ENCODE measurements at places on chromosomes 6 and 20. TPM values are rescaled to one million over a fixed set of nuclear protein-coding genes. Genes with fewer than 3 reads are reported as not detected.

- H3K4me1 ChIP-seq, result no peaks in the 10 kb centered on the region
- H3K27ac ChIP-seq, result no peak overlapping the region
- DNase-seq, result no peak
- no peaks in the 10 kb centered on the region for H3K36me3 ChIP-seq
- no peaks in the 10 kb centered on the region for H3K27me3 ChIP-seq
- H3K4me3 ChIP-seq, result no peak overlapping the region
Measured at GRCh38 chr20:50995506-50995905, 27.4 kb downstream of the KCNG1 start.

DNA sequence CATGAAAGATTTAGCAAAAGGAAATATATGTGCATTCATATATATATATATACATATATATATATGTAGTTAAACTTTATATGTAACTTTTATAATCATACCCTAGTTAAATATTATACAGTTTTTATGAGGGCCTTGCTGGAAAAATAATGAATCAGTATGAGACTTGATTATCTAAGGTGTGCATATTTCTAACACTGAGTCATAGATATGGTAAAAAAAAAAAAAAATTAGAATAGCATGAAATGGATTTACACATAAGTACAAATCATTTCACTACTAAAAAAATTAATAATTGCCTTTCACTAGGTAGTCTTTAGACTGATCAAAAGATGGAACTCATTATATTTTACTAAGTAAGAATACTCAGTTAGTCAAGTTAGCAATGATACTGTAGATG is 51.3 kb upstream of the DST start:
- no peak for DNase-seq
- no peaks in the 10 kb centered on the region for H3K36me3 ChIP-seq
- H3K4me3 ChIP-seq, result no peak overlapping the region

The RAET1L gene
- polyA plus RNA-seq, result not detected

DNA sequence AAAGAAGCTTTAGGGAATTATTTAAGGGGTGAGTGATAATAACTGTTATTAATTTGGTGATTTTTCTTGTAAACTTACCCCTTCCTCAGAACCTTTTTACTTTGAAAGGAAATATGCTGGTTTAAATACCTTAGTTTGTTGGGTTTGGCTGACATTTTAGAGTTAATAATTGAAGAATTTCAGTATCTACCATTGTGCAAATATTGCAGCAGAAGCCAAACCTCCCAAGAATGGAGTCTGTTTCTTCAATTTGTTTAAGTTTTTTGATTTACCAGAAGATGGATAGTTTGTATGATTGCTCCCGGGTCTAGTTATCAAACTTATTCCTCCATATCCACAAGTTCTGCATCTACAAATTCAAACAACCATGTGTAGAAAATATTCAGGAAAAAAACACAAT is 77.1 kb downstream of the ATRN start:
- H3K4me3 ChIP-seq, result no peak overlapping the region
- no peaks in the 10 kb centered on the region for H3K4me1 ChIP-seq
- H3K27ac ChIP-seq, result no peak overlapping the region
- no peak for DNase-seq
- H3K36me3 ChIP-seq, result no peaks in the 10 kb centered on the region

The CRIP3 gene
- 1.8 TPM for polyA plus RNA-seq

DNA sequence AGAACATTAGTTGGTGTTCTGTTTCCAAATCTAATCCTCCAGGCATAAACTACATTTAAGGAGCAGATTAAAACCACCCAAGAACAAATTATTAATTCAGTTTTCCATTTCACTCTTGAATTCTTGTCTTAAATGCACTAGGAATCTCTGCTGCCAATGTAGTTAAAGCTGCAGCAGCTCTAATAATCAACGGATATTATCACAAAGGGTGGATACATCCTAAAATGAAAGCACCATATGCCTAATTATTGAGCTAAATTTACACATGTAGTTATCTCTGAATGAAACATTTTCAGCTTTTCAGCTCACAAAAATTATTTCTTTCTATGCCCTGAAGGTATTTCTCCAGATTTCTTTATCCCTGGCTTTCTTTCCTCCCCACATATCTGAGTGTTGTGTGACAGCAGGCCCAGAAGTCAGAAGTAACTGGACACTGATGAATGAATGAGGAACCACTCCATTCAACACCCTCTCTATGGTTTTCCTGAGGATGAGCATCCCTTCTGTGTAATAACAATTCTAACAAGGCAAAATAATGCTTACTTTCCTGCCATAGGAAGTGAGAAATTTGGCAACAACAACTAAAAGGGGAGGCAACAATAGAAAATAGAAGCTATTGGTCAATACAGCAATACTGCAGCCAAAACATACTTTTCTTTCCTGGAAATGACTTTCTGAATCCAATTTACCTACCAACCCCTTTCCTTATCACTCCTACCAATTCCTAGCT is 14.9 kb downstream of the MAN1A1 start:
- H3K27ac ChIP-seq, result no peak overlapping the region
- DNase-seq, result no peak

DNA sequence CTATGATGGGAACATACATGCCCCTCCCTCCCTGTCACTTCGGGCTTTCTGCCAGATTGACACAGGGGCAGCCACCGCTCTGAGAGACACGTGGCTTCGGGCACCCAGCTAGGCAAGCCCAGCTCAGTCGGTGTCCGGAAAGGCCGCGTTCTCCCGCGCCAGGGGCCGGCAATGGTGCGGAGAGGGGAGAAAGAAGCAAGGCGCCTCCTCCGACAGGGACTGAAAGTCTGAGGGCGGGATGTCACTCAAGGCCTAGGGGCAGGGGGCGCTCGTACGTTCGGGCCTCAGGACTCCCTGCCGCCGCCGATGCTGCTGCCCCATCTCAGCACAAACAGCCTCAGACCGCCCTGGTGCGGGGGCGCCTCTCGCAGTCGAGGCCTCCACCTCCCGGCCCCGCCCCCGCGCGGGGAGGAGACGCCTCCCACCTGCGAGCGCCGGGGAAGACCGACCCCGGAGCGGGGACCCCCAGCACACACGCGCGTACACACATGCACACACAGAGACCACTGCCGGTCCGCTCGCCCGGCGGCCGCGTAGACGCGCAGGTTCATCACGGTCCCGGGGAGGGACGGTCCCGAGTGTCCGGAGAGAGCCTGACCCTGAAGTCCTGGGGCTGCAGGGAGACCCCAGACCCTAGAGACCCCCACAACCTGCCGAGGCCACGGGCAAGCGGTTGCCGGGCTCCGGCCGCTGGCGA is 1.9 kb downstream of the GRM4 start:
- no peaks in the 10 kb centered on the region for H3K27me3 ChIP-seq
- H3K4me1 ChIP-seq, result peaks cover 11% of the 10 kb centered on the region
- no peaks in the 10 kb centered on the region for H3K36me3 ChIP-seq
- H3K27ac ChIP-seq, result no peak overlapping the region

The DCDC2 gene
- polyA plus RNA-seq, result 0.19 TPM

GRCh38 chr20:38214256-38215193 is 46.0 kb downstream of the KIAA1755 start:
- H3K36me3 ChIP-seq, result no peaks in the 10 kb centered on the region
- no peak overlapping the region for H3K27ac ChIP-seq
- H3K4me3 ChIP-seq, result no peak overlapping the region
- no peak for DNase-seq
- no peaks in the 10 kb centered on the region for H3K27me3 ChIP-seq

- H3K27ac ChIP-seq, result no peak overlapping the region
- H3K4me3 ChIP-seq, result no peak overlapping the region
- H3K27me3 ChIP-seq, result no peaks in the 10 kb centered on the region
- no peaks in the 10 kb centered on the region for H3K36me3 ChIP-seq
Measured at GRCh38 chr20:25229486-25230165, 18.3 kb upstream of the PYGB start.

DNA sequence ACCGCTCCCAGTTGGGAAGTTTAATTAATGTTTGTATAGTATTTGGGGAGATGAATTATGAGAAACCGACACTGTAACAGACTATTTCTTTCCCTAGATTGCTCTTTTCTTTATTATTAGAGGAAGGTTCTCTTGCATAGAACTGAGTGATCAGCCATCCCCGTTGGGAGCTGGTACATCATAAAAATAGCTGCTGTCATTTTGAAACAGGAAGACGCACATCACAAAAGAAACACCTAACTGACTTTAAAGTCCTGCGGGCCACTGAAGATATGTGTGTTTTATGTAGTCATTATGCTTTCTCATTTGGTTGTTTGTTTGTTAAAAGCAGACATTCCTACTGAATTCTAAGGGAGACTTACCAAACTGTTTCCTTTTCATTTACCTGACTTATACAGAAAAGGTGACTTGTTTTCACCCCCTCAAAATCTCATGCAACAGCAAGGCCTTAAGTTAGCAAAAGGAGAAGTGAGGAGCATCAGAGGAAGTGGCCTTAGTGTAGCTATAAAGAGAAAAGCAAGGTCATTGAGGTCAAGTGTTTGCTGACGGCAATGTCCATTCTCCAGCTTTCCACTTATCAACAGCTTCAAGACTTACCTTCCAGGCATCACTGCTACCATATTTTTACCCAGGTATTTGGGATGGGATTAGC is 91.0 kb downstream of the PKHD1 start:
- no peaks in the 10 kb centered on the region for H3K4me1 ChIP-seq
- H3K27me3 ChIP-seq, result no peaks in the 10 kb centered on the region
- H3K27ac ChIP-seq, result no peak overlapping the region

- no peak overlapping the region for H3K27ac ChIP-seq
- H3K27me3 ChIP-seq, result no peaks in the 10 kb centered on the region
- no peak for DNase-seq
- H3K4me3 ChIP-seq, result no peak overlapping the region
- no peaks in the 10 kb centered on the region for H3K36me3 ChIP-seq
- H3K4me1 ChIP-seq, result peaks cover 10% of the 10 kb centered on the region
Measured at GRCh38 chr20:57666106-57666833, 43.5 kb downstream of the PMEPA1 start.

The TCP11 gene
- 0.35 TPM for polyA plus RNA-seq

DNA sequence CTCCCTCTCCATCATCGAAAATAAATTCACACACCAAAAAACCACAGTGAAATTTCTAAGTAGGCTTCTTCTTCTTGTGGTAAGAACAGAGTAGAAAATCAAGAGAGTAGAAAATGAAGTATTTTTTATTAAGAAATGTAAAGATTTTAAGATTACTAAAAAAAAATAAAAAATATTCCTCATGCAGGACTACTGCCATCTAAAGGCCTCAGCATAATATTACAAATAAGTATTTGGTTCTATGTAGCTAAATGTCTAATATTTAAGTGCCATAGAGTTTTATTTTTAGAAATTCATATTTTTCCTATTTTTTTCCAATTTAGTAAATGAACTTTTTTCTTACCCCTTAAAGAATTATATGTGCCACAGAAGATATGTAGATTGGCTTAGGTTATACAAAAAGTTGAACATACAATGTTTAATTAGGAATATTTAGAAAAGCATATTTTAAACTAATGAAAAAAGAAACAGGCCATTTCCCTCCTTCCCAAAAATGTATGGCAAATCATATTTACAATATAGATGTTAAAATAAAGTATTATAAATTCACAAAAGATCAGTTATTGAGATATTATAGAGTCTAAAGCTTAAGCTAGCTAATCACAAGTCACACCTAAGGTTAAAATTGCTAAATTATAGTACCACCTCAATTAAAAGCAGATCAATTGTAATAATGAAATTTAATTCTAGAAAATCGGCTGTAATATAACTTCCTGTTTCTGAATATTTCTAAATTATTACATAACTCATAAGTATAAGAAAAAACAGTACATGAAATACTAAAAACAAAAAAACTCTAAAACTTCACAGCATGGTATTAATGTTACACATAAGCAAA is 3.5 kb upstream of the NT5DC1 start:
- H3K27ac ChIP-seq, result no peak overlapping the region
- H3K27me3 ChIP-seq, result no peaks in the 10 kb centered on the region
- DNase-seq, result no peak
- no peak overlapping the region for H3K4me3 ChIP-seq
- H3K4me1 ChIP-seq, result no peaks in the 10 kb centered on the region
- H3K36me3 ChIP-seq, result no peaks in the 10 kb centered on the region

The PFDN6 gene
- polyA plus RNA-seq, result 80.3 TPM

The LKAAEAR1 gene
- not detected for polyA plus RNA-seq

- H3K4me1 ChIP-seq, result no peaks in the 10 kb centered on the region
- H3K36me3 ChIP-seq, result no peaks in the 10 kb centered on the region
- DNase-seq, result no peak
Measured at GRCh38 chr6:72649032-72649984, 27.4 kb downstream of the KCNQ5 start.

- H3K36me3 ChIP-seq, result no peaks in the 10 kb centered on the region
- no peak for DNase-seq
- H3K4me3 ChIP-seq, result no peak overlapping the region
- peaks cover 11% of the 10 kb centered on the region for H3K4me1 ChIP-seq
Measured at GRCh38 chr6:108120311-108120710, 45.5 kb upstream of the NR2E1 start.

DNA sequence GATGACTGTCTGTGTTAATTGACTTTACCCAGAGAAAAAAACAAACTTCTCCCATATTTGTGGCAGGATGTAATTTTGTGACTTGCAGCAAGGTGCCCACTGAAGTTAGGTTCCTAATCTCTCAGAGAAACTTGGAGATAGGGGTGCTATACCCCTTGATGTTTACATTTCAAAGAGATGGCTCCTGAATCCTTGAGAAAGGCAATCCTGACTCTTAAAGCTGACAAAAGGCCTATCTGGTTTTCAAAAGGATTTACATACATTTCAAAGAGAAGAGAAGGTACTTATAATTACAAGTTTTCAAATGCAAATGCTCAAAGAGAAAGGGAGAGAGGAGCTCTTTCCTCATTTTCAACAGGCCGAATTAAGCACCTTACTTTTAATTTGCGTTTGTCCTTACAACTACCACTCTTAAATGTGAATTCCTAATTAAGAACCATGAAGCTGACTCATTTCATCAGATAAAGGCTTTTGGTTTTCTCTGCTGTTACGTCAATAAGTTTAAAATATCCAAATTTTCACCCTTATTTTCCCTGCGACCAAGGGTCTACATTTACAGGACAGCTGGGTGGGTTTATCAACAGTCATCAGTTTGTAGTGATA is 711.8 kb upstream of the MAP3K7 start:
- DNase-seq, result no peak
- peaks cover 5% of the 10 kb centered on the region for H3K4me1 ChIP-seq
- H3K27me3 ChIP-seq, result no peaks in the 10 kb centered on the region
- H3K36me3 ChIP-seq, result no peaks in the 10 kb centered on the region
- H3K4me3 ChIP-seq, result no peak overlapping the region
- no peak overlapping the region for H3K27ac ChIP-seq

- no peak overlapping the region for H3K27ac ChIP-seq
- H3K27me3 ChIP-seq, result no peaks in the 10 kb centered on the region
- no peaks in the 10 kb centered on the region for H3K36me3 ChIP-seq
- H3K4me1 ChIP-seq, result no peaks in the 10 kb centered on the region
- no peak overlapping the region for H3K4me3 ChIP-seq
- no peak for DNase-seq
Measured at GRCh38 chr6:44298055-44298803, 14.9 kb downstream of the AARS2 start.

DNA sequence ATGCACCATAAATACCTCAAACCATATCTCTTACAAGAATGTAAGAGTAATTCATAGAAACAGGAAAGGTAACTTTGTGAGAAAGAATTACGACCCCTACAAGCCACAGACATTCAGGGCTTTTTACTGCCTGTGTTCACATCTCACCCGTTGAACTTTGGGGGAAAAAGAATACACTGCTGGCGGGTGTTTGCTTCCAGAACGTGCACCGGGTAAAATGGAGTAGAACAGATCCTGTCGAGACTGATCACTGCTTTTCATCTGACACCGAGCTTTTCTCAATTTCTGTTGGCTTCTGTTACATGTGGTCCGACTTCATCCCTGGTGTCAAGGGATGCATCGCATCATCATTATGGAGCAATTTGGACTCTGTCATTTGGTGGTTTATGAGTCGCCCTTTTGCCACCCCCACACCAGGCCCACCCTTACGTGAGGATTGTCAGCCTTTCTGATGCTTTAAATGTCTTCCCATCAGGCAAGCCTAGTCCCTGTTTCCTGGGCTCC is 219.2 kb upstream of the ZFP64 start:
- no peaks in the 10 kb centered on the region for H3K27me3 ChIP-seq
- H3K4me1 ChIP-seq, result no peaks in the 10 kb centered on the region
- H3K36me3 ChIP-seq, result no peaks in the 10 kb centered on the region
- DNase-seq, result no peak
- H3K27ac ChIP-seq, result no peak overlapping the region

All from ovary (tissue), 10 donors.